ENCODE measurements at places on chromosomes 7 and 10.

GRCh38 chr10:100826031-100826651 is 80.8 kb downstream of the PAX2 start:
- no peak for DNase-seq

DNA sequence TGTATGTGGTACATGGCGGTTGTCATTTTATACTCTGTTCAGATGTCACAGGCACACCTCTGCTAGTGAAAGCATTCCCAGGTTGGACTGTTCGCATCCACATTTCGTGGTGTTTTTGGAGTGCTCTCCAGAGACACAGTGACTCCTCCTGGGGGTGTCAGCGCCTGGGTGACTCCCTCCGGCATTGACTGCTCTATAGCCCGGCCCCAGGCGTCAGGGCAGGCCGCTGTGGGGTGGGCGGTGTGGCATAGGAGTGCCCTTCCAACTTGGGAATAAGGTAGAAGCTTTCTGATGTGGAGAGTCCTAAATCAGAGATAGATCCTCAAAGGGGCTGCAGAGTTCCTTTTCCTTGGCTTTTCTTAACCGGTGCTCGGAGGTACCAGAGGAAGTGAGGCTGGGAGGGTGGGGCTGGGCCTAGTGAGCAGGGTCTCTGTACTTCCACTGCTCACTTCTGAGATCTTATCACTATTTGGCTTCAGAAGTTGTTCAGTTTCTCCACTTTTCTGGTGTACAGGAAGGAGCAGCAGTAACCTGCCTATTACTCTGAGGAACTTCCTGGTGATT is 32.3 kb downstream of the CCNY start:
- DNase-seq: no peak

DNA sequence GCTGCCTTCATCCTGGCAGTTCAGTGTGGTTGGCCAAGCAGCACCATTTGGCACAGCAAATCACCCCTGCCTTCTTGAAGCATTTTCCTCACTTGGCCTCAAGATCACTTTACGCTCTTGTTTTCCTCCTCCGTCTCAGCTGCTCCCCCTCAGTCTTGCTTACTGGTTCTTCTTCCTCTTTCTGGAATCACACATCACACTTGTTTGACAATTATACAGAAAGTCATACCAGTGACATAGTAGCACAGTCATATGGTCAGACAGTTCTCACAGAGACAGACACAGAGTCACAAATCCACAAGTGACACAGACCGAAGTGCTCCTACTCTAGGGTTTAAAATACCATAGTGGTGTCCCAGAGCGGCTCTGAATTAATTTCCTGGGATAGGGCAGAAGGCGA is 43.8 kb upstream of the ARL4A start:
- no peak for DNase-seq

DNA sequence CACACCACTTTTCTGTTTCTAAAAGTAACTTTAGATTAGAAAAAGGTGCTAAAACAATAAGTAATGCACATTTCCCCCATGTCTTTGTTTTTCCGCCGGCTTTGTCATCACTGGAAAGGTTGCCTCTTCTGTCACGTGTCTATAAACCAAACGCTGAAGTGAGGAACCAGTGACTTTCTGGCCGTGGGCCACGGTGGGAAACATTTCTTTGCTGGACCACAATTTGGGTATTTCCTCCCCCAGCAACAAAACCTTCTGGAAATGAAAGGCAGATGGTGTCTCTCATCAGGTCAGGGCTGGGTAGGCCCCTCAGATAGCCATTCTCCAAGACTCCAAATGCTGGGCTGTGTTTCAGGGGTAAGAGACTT is 174.5 kb downstream of the SH3PXD2A start:
- no peak for DNase-seq

DNA sequence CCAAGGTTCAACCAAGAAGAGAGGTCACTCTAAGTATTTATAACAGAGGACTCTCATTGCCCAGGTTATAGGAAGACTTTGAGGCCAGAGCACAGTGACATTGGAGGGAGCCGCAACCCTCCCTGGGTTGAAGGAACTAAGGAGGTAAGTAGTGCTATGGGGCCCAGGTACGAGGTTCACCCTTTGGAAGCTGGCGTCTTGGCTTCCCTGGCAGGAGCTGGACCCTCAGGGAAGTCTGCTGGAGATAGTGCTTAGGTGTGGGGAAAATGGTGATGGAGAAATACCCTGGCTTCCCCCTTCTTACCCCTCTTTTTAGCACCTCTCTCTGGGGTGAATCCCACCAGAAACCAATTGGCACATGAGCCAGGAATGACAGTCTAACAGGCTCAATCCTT is 317.9 kb upstream of the ZNF32 start:
- DNase-seq: no peak

DNA sequence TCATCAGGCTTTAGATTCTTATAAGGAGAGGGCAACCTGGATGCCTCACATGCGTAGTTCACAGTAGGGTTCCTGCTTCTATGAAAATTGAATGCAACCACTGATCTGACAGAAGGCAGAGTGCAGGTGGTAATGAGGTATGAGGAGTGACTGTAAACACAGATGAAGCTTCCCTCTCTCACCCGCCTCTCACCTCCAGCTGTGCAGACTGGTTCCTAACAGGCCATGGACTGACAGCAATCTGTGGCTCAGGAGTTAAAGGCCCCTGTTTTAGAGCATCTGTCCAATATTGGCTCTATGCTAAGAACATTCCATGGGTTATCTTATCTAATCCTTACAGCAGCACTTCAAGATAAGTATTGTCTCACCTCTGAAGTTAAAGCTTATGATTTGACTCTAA is 213.5 kb upstream of the NRP1 start:
- DNase-seq: no peak

DNA sequence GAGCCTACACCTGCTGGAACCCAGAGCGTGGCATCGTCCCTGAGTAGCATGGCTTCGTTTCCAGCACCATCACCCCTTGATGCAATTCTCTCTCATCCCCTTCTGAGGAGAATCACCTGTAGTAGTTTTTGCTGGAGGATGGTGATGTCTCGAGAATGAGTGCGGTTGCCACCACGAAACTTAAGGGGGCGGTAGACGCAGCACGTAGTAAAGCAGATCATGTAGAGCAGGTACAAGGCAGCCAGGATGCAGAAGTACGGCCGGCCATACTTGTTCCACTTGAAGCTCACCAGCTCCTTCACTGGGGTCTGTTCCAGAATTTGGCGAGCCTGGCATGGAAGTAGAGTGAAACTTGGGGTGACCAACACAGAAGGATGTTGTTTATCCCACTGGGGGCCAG is 8.1 kb downstream of the TRPV5 start:
- DNase-seq: no peak

GRCh38 chr10:109105725-109106124 is 817.6 kb downstream of the XPNPEP1 start:
- DNase-seq: no peak

DNA sequence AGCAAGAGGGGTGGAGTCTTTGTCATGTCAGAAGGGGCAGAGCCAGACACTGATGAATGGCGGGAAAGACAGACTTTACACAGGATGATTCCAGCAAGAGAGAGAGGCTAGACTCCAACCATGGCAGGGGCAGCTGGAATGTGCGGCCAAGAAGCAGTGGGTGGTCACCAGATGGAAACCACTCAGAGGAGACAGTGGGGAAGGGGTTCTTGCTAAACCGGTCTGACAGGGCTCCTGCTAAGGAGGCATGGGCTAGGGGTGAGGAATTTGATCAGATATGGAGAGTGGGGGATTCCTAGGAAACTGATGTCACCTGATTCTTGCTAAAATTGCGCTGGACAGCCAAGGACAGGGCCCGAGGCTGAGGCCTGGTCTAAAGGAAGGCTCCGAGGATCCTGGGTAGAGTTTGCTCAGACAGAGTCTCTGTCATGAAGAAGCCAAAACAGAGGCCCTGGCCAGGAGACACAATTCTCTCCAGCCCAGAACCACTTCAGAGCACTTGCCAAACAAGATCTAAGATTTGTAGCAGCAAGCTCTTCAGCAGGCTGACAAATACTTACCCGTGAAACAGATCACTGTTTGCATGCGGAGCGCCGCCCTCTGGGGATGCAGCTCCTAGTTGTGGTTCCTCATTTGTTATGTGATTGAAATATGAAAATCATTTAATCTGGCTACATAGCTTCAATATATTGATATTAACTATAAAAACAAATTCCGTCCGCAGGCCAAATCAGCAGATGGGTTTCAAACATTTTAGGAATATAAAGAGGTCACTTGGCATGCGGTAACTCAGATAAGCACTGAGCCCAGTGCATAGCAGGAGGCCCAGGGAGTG is 377.0 kb downstream of the TCERG1L start:
- DNase-seq: no peak

All from activated CD4-positive, alpha-beta T cell treated with anti-CD3 and anti-CD28 coated beads for 24 hours (primary cell).